ENCODE measurements at places on chromosomes 6 and 20. TPM values are rescaled to one million over a fixed set of nuclear protein-coding genes. Genes with fewer than 3 reads are reported as not detected.

The NKAIN2 gene
- 0.12 TPM for polyA plus RNA-seq

The ARMC2 gene
- 4.4 TPM for polyA plus RNA-seq

The GZF1 gene
- polyA plus RNA-seq: 10.0 TPM

The AK9 gene
- 13.6 TPM for polyA plus RNA-seq

The SLC17A9 gene
- 8.3 TPM for polyA plus RNA-seq

The C20orf202 gene
- 0.80 TPM for polyA plus RNA-seq

The TP53TG5 gene
- 0.43 TPM for polyA plus RNA-seq

The PPP1R14C gene
- 22.6 TPM for polyA plus RNA-seq

The FAM209B gene
- 0.62 TPM for polyA plus RNA-seq

The CALHM5 gene
- polyA plus RNA-seq: 1.2 TPM

The RAET1L gene
- polyA plus RNA-seq: 0.03 TPM

The FERMT1 gene
- polyA plus RNA-seq: 0.29 TPM

The BPIFB1 gene
- polyA plus RNA-seq: 0.03 TPM

The SLC16A10 gene
- polyA plus RNA-seq: 1.4 TPM

The JPH2 gene
- polyA plus RNA-seq: 94.7 TPM

The RAB32 gene
- 10.5 TPM for polyA plus RNA-seq

The PLAGL1 gene
- 24.6 TPM for polyA plus RNA-seq

The ARMH2 gene
- polyA plus RNA-seq: not detected
